NB4 (cell line): ENCODE measurements at places on chromosomes 4 and X.

DNA sequence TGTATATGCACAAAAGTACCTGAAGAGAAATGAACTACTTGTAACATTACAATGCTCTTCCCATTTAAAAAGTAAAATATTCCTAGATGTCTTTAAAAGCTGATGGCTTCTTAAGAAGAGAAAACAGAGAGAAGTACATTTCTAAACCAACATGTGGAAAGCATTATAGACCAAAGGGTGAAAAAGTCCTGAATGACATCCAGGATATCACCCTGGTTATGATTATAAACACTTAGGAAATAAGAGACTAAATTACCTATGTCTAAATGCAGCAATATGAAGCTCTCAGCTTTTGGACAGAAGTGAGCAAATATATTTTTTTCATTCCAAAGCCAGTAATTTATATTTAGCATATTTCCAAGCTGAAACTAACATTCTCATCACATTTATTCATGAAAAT lies 21.7 kb upstream of the EGFL6 start:
- DNase-seq: no peak

- no peak for DNase-seq
Measured at GRCh38 chrX:150352114-150352513, 11.0 kb upstream of the MAMLD1 start.

DNA sequence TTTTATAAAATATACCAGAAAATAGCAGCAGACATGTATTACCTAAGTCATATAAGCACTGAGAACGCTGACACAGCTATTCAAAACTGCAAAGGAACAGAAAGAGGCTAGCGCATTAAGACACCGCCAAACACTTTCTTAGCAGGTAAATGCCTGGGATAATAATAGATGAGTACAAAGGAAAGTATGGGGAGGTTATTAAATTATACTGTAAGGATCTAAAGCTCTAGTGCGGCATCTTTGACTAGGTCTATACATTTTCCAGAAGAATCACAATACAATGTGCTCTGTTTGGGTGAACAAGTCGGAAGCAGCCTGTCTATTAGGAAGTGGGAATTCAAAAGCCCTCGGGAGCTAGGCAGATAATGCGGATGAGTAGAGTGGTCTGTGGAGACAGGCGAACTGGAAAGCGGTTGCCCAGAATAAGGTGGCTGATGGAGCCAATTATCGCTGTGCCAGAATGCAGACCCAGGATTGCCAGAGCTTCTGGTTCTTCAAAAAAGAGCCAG lies 443.6 kb upstream of the TENM3 start:
- no peak for DNase-seq

GRCh38 chr4:172141025-172141424 lies 327.8 kb downstream of the GALNTL6 start:
- no peak for DNase-seq

DNA sequence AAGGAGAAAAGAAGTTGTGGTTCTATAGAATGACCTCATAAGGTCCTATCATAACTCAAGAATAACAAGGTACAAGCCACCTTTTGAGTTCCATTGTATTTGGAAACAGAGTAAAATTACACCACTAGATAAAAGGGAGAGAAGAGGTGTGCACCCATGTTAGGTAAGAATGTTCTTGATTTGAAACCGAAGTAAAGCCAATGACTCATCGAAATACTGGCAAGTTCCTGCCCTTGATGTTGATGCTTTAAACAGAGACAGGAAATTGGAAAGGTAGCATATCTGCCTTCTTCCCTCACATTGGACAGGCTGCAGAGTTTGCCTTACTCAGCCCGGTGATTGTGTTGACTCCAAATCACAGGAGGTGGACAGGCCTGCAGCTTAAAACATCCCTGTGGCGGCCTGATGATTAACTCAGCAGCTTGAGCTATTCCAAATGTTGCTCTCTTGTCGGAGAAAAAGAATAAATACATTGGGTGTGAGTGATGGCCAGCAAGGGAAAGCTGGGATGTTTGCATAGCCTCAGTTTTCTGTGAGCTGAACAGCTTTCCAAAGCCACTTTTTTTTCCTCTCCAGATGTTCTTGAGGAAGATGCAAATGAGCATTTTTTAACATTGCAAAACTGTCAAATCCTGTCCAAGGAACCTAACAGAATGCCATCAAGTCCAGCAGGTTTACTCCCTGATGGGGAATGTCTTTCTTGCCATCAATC lies 321.1 kb downstream of the NKX6-1 start:
- no peak for DNase-seq

DNA sequence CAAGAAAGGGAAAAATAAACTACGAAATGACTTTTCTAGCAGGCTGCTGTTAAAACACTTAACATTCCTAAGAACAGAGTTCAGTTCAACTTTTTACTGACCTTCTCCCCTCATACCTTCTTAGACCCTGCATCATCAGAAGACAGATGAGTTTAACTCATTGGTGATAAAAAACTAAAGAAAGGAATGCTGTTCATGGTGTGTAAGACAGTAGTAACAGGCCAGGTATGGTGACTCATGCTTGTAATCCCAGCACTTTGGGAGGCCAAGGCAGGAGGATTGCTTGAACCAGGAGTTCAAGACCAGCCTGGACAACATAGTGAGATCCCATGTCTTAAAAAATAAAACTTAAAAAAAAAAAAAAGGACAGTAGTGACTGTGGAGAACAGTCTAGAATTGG lies 16.2 kb downstream of the RBM47 start:
- DNase-seq: no peak

DNA sequence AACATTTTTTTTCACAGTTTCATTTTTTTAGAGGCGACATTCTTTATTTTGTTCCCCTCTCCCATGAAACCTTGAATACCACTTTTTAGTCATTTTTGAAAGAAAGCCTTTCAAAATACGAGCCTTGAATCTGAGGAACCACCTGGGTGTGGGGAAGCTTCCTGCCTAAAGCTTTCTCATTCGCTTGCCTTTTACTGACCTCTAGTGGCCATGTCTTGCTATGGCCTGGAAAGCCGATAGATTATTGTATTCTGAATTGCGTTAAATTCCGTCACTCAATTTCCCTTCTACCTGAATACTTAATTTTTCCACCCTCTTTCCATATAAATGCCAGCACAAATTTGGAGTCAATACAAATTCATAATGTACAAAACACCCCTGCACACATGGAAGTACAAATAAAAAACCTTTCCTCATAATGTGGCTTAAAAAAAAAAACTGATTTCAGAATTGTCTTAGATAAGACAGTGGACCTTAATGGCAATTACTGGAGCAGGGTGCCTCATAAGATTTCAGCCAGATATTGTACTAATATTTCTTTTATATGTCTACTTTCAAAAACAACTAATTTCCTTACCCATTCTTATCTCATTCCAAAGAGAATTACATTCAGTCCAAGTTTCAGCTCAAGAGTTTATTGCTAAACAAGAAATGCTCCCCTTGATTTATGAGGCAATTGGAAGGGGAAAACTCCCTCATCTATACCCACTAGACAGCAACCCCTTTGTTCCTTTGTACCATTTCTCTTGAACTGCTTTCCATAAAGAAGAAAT lies 217.9 kb downstream of the CENPC start:
- peak; percentile 60 for DNase-seq

GRCh38 chr4:13544606-13545393 lies 492 bp upstream of the NKX3-2 start:
- peak; percentile 96 for DNase-seq

DNA sequence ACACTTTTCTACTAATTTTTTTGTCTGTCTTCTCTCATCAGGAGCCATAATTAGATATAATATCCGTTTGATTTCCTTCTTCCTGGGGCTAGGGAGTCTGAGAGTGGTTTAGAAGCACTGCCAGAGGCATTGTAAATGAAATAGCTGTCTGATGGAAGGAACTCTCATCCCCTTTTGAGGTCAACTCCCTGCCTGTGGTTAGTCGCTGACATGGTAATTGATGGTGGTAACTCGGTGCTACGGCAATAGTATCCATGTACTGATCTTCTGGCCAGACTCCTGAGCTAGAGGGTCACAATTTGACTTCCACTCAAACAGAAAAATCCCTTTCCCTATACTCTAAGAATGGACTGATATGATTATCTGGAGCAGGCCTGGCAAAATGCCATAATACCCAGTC lies 108.1 kb upstream of the TRPC5 start:
- DNase-seq: no peak

DNA sequence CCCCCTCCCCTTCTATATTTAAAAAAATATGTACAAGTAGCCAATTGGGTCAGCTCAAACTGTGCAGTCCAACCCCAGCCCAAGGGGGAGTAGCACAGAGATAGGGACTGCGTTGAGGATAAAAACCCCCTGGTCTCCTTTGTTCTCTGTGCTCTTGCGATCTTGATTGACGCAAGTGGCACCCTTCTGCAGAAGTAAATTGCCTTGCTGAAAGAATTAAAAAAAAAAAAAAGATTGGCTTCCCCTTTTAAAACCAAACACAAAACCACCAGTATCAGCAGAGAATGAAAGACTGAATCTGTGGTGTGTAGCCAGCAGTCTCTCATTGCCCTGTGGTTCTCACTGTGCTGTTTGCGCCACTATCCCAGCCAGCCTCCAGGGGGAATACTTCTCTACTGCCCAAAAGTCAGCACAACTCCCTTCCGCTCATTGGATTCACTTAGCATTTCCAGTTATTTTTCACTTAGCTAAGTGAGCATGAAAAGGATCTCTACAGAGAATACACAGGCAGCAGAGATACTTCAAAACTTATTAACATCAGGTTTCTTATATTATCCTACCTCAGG lies 29.7 kb downstream of the MANBA start:
- peak; percentile 27 for DNase-seq

- DNase-seq: peak; percentile 50
Measured at GRCh38 chr4:33160126-33160525, 2440.0 kb downstream of the PCDH7 start.

- DNase-seq: no peak
Measured at GRCh38 chrX:147565237-147565636, 346.5 kb upstream of the FMR1 start.

DNA sequence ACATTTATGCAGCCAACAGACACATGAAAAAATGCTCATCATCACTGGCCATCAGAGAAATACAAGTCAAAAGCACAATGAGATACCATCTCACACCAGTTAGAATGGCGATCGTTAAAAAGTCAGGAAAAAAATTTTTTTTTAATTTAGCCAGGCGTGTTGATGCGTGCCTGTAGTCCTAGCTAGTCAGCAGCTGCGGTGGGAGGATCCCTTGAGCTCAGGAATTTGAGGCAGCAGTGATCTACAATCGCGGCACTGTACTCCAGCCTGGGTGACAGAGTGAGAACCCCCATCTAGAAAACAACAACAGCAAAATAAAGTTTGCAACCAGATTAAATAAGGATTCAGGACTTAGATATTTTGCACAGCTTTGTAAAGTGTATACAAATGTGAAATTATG lies 65.7 kb upstream of the ALG13 start:
- no peak for DNase-seq

- DNase-seq: peak; percentile 4
Measured at GRCh38 chr4:46016306-46016705, 107.5 kb downstream of the GABRG1 start.

DNA sequence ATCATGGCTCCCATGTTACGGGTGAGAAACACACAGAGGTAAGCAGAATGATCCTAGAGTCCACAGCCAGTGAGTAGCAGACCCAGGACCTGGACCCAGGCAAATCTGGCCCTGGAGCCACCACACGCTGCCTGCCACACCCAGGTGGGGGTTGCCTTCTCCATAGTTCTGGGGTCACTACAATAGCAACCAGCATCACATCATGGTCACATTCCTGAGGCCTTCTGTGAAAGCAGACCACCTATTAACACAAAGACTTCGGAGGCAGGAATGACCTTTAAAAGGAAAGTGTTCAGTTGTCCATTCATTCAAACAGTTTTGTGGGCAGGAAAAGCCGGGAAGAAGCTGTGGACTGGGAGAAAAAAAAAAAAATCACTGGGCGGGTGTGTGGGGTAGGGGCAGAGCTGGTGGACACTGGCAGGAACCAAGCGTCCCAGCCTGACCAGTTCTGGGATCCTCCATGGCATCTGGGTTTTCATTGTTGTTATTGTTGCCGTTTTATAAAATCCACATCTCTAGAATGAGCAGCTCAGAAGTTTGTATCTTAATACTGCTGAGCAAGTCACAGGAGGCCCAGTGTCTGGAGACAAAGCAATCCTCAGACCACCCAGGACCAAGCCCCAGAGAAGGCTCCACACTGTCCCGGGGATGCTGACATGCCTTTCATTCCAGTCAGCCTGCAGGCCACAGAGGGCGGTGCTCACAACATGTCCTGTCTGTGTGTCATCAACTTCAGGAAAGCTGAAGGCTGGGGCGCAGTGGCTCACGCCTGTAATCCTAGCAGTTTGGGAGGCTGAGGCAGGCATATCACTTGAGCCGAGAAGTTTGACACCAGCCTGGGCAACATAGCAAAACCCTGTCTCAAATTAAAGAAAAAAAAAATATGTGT lies 67.0 kb downstream of the SEL1L3 start:
- no peak for DNase-seq

DNA sequence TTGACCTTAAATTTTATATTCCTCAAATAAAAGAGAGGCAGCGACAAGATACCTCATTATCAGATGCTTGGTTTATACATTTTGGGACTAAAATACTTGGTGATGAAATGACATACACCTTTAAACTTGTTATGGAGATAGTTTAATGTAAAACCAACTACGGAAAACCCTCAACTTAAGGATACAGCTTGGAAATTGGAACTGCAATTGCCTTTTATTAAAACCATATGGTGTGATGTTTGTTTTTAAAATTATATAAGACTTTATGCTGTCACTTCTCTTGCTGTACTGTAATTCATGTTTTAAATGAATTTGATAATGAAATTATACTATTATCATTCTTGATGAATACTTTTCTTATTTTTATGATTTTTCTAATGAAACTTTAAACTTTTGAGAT lies 25.9 kb downstream of the METTL14 start:
- DNase-seq: no peak

DNA sequence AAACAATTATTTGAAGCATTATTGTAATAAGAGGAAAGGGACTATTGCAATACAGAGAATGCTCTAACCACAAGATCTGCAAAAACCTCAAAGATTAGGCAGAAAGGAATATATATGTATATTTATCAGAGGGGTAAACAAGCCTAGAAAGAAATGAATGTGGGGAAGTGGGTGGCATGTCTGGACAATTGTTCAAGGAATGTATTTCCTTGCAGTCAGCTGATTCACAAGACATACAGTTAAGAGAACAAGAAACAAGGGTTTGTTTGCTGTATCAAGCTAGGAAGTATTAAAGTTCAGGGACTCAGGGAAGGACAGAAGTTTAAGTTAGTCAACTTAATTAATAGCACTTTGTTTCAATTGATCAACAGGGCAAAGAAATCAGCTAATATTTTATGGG lies 514.7 kb downstream of the CENPC start:
- DNase-seq: no peak

- no peak for DNase-seq
Measured at GRCh38 chr4:85565761-85566480, 91.0 kb downstream of the ARHGAP24 start.

GRCh38 chr4:76703676-76704075 lies 194.3 kb downstream of the SOWAHB start:
- no peak for DNase-seq

- no peak for DNase-seq
Measured at GRCh38 chrX:23820235-23820782, 37.3 kb downstream of the SAT1 start.

GRCh38 chrX:45850197-45850774 lies 649.6 kb upstream of the DIPK2B start:
- peak; percentile 36 for DNase-seq

GRCh38 chr4:16259889-16260246 lies 33.6 kb upstream of the TAPT1 start:
- DNase-seq: no peak

GRCh38 chr4:110675426-110675825 lies 52.5 kb upstream of the PITX2 start:
- no peak for DNase-seq

GRCh38 chrX:6849716-6850414 lies 297.6 kb upstream of the STS start:
- DNase-seq: peak; percentile 7
